ENCODE measurements at places on chromosomes 5 and 9.

- peak; percentile 40 for DNase-seq
Measured at GRCh38 chr9:36572515-36573418, at the start of gene MELK. Gene MELK, plus strand, starts transcription at chr9:36572895. Its CDS starts 8,787 bp downstream, at chr9:36581682.

DNA sequence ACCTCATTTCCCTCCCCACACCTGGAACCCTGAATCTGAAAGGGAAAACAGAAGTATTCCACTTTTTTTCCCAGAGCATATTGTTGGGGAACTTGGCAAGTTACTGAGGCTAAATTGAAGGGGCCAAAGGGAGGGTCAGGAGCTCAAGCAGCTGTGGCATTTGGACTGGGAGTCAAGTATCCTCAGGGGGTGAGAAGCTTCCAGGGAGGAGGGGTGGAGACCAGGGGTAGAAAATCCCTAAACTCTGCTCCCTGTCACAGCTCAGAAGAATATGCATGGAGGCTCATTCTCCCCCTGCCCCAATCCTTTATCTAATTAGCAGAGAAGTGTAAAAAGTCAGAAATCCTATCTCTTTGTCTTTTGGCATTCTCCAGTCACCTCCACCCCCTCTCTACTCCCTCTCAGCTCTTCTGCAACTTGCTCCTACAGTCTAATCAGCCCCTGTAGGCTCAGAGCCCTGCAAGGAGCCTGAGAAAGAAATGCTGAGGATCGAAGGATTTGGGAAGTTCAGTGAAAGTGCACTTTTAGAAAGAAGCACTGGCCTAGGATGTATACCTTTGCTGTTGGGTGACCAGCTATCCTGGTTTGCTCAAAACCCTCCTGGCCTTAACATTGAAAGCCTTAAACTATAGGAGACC lies 5.7 kb upstream of the WNT8A start:
- DNase-seq = no peak

GRCh38 chr5:18018472-18018871 lies 384.2 kb downstream of the TAF11L14 start:
- no peak for DNase-seq

DNA sequence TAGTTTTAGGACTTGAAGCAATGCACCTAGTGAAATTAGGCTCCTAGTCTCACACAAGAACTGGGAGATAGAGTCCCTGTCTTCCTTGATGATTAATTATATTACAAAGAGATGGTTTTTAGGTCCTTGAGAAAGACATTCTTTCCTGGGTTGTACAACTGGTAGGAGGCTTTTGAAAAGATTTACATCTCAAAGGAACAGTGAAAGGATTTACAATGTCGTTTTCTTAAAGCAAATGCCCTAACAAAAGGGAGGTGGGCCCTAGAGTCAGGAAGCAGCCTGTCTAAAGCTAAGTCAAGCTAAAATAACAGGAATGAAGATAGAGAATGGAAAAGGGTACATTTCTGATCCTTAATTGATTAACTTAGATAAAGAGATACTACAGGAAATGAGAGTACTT lies 102.2 kb upstream of the IL7R start:
- no peak for DNase-seq

GRCh38 chr9:92530893-92531292 lies 4.9 kb downstream of the ECM2 start:
- no peak for DNase-seq

DNA sequence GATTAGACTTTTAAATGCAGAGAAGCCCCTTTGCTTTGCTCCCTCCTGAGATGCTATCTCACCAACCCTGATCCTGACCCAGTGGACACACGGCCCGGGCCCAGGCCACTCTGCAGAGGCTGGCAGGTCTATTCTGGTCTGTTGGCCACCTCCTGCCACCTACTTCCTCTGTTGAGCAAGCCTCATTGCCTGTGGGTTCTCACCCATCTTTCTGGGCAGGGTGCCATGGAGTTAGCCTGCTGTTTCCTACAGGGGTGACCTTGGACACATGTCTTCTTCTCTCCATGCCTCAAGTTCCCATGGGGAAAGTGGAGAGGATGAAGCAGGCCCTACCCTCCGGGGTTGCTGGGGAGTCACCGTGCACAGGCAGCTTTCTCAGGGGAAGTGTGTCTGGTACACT lies 266.2 kb upstream of the IRX1 start:
- DNase-seq = no peak
